ENCODE measurements at places on chromosomes 11 and 22.

DNA sequence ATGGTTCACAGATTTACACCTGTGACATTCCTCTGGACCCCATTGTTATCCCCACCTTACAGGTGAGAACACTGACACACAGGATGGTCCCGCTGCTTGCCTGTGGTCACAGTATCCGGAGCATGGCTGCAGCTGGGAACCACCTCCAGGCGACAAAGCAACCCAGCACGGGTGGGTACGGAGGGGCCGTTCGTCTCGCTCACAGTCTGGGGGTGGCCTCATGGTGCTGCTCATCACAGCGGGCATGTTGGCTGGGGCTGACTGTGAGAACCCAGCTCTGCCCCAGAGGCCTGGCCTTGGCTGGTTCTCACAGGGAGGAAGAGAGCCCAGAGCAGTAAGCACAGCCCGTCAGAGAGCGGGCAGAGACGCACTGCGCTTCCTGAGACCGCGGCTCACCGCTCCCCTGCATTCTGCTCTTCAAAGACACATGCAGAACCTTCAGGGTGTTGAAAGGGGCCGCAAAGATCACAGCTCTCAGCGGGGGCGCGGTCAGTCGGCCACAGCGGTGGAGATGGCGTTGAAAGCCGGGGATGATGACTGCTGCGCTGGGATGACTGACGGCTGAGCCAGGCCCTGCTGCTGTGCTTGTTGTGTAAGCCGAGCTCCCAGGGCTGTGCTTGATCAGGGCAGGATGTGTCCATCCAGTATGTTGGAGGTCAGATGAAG is 423.0 kb downstream of the BRD1 start:
- no peak for DNase-seq

DNA sequence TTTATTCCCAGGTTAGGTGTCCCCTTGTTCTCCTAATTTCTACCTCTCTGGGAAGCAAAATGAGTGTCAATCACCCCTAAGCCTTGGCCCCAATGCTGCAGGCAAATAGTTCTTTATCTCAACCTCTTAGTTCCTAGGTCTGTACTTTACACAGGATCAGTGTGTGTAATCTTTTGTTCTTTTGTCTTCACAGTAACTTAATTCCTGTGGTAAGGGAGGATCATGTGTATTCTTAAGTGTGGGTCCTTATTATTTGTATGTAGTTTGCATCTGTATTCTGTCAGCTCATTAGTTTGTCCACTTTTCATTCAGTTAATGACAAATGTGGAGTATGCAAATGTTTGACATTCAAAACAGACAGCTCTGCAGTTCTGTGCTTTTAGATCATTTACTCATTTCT is 166.7 kb downstream of the FAT3 start:
- DNase-seq = no peak

- DNase-seq = no peak
These were observed 773.6 kb upstream of the TENM4 start for GRCh38 chr11:80214413-80214812.

- no peak for DNase-seq
These were observed 2.7 kb downstream of the DTX4 start for GRCh38 chr11:59174664-59175033.

DNA sequence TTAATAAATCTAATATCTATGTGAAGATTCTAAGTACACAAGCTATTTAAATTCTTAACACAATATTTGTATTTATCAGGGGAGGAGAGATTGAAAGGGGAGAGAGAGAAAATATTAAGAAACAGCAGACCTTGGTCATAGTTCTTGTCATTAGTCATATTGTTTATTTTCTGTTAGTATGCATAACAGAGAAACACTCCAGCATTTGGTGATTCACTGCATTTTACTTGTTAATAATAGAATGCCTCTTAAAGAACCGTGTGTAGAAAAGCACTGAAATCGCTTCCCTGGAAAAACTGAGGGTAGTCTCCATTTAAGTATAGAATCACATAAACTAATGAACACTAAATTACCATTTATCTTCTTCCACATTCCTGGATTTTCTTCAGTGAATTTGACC is 122.7 kb upstream of the TRPC6 start:
- DNase-seq = no peak

- DNase-seq = no peak
These were observed 4.7 kb upstream of the ZNF74 start for GRCh38 chr22:20389288-20389687.

DNA sequence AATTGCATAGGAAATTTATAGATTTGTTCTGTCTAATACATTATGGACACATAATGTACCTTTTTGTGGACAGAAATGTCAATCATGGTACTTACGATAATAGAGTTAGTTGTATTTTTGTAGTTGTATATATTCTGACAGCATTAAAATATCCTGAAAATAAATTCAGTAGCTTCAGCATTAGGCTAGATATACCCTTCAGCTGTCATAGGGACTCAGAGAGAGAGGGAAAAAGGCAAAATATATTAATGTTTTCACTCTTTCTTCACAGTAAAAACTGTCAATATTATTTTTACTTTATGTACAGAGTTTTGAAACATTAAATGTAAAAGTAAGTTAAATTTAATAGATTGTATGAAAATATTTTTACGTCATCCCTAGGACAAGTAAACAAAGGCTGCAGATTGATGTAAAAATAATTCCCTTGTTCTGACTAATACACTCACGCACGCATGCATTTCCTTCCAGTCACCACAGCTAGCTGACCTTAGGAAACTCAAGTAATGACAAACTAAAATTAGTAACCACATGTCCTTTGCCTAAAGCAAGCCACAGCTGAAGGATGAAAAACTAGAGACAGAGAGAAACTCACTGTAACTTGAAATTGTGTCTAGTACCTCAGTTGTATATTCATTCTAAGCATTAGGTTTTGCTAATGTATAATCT is 104.7 kb upstream of the CARD18 start:
- no peak for DNase-seq

- DNase-seq = no peak
These were observed 475.4 kb downstream of the INSC start for GRCh38 chr11:15590132-15590531.

DNA sequence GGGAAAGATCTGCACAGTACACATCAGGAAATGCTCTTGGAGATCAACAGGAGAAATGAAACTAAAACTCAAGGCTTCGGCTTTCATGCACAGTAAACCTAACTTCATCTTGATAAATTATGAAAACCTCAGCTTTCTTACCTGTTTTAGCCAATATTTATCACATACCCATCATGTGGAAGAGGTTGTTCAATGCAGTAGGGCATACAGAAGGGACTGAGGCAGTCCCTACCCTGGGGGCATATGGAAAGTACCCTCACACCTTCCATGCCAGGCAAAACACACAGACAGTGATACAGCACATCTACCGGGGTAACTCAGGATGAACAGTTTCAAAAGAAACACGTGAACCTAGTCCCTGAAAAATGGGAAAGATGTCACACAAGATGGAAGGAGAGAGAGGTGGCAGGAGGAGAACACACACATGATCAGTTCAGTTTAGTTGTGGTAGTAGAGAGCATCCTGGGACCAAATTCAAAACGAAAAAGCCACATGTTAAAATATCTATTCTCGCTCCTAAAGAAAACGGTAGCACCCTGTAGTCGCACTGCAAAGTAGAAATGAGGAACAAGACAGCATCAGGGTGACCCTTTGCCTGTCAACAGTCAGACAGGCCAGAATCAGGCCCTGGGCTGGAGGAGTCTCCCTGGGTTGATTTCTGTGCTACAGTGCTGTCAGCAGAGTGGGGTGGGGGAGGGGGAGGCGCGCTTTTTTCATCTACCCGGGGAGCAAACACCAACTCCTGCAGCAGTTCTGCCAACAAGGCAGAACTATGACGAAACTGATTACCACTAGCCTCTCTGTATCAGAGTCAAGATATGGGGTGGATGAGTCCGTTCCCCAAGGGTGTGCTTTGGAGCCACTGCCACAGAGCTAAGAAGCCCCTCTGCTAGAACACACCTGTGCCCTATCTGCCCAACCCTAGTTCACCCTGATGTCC is 1.3 kb downstream of the HIRA start:
- peak; percentile 10 for DNase-seq

DNA sequence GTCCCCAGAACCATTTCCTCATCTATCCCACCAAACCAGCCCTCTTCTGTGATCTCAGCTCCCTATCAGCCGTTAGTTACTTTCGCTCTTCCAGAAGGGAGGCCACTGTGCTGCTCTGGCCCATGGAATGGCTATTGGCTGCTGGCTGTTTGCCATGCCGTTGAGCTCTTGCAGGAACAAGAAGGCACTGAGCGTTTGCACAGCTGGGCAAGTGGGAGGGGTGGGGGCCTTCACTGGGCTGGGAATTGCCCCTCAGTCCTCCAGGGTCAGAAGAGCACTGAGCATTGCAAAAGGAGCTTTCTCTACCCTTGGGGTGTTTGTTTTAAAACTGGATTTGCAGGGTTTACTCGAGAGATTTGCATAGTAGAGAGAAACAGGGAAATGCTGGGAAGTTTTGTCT is 129.0 kb upstream of the PARVA start:
- DNase-seq = no peak

DNA sequence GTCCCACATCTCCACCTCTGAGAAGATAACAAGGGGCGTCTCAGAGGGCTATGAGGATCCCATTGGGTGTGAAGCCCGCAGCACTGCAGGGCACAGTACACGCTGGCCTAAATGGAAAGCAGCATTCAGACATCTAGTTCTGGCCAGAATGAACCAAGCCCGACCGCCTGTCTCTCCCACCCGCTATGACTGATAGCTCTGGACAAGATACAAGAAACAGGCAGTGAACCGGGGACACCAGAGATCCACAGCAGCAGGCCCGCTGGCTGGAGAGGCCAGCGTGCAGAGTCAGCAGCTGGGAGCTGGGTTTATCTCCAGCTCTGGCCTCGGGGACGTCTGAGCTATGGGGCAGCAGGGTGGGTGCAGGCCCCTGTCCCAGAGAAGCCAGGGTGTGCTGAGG is 9.6 kb downstream of the CERK start:
- no peak for DNase-seq

GRCh38 chr11:134364261-134364660 is 32.5 kb downstream of the GLB1L2 start:
- DNase-seq = no peak

GRCh38 chr22:30680991-30681770 is 13.5 kb upstream of the OSBP2 start:
- no peak for DNase-seq

DNA sequence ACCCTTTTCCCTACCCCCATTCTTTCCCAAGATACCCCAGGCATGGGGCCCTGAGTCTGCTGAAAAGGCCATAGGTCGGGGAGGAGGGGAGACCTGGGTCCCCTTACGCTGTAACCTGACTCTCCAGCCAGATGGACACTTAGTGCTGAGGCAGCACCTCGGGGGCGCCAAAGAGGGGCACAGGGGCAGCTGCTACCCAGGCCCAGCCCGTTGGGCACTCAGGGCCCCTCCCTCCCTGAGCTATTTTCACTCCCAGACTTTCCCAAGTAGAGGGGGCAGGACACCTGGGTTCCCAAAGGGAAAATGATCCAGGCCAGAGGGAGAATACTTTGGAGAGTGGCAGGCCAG is 933 bp downstream of the ACTN3 start:
- DNase-seq = no peak

- no peak for DNase-seq
These were observed 466.3 kb downstream of the GUCY1A2 start for GRCh38 chr11:106551744-106552673.

- no peak for DNase-seq
These were observed 4.3 kb downstream of the TBX1 start for GRCh38 chr22:19764636-19765476.

GRCh38 chr11:113896156-113896879 is 8.3 kb upstream of the HTR3B start:
- no peak for DNase-seq

DNA sequence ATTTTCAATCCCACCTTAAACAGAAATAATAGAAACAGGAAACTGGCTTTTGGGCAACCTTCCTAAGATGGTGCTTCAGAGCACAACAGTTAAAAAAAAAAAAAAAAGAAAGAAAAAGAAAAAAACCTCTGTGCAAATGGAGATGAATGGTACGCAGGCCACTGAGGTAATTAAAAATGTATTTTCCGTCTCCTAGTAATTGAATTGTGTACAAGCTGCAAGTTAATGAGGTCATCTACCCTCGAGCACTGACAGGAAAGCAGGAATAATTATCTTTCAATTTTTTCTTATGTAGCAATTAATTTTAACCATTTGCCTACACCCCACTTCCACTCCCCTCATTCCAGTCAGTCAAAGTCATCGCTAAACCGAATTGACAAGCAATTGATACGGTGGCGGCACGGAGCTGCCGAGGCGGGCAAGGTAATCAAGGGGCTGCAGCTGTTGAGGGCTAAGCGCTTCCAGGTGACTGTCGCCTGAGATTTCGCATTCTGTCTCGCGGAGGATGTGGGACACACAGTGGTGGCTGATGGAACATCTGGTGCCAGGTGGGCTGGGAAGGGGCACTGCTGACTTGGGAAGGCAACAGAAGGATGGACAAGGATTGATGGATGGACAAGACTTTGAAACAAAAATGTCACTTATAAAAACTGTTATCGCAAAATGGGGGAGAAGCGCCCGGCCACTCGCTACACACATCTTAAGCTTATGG is 109.4 kb downstream of the RCN1 start:
- DNase-seq = no peak

DNA sequence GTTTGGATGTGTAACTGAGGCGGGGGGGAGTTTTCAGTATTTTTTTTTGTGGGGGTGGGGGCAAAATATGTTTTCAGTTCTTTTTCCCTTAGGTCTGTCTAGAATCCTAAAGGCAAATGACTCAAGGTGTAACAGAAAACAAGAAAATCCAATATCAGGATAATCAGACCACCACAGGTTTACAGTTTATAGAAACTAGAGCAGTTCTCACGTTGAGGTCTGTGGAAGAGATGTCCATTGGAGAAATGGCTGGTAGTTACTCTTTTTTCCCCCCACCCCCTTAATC is 2.3 kb downstream of the MALAT1 start:
- no peak for DNase-seq

DNA sequence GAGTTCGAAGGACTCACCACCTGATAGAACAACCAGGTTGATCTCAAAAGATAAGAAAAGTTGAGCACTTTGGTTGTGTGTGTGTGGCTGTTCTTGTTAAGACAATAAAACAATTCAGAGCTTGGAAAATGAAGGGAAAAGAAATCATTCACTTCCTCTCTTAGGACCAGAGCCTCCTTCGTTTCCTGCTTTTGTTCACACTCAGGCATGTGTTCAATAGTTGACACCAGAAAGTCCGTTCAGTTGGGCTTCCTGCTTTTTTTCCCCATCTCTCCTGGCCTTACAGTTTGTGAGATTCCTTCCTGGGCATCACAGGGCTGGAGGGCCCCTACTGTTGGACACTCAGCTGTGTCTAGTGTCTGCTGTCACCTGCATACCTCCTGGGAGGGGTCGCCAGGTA is 48.0 kb downstream of the TSPAN18 start:
- DNase-seq = no peak

Measured in activated T-helper 1 cell treated with anti-CD3 and anti-CD28 coated beads, Interleukin-12 subunit alpha, Interleukin-12 subunit beta, Interleukin-2, Interleukin-4 antibody, amounts not matched to agents 30 ng/mL and 10 ng/mL and 1 ng/mL, durations not matched to agents 14 hours and 24 hours and 36 hours (primary cell).